Posterior cingulate gyrus (tissue), 11 donors: ENCODE measurements at places on chromosomes 12 and 14.

GRCh38 chr14:100850841-100851585 lies 25.1 kb downstream of the MEG3 start:
- no peak for DNase-seq

DNA sequence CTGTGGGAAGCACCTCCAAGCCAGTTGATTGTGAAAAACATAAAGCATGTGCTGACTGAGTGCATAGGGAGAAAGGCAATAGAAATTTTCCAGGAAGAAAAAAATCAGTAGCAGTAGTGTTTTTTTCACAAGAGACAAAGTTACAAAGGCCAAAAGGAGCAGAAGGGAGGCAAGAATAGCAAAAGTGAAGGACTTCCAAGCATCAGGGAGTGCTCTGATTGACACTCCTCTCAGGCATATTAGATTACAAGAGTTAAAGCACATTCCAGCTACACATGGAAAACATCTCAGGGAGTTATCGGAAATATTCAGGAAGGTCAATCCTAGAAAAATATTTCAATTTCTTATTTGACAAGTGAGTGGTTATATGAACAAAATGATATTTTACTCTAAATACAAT lies 508.0 kb downstream of the MDGA2 start:
- no peak for DNase-seq

DNA sequence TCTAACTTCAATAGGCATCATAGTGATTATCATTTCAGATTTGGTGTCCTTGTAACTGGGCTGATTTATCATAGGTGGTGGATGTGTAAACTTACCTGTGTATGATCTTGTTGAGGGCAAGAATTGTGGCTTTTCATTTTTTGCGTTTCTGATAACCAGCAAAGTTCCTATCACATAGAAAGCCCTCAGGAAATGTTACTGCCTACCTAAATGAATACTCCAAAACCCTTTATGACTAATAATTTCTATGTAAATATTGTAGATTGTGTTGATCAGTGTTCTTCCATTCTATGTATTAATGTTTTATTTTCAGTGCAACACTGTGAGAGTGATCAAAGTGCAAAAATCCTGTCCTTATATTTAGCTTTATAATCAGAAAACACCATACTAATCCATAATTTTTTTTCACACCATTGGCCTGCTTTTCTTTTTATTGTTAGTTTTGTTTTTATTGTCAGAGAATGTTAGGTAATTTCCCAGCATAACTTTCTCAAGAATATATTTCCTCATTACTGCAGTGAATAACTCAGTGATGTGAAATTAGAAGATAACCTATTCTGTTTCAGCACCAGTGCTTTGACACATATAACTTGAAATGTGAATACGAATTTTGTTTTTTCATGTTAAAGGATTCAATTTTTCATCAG lies 94.1 kb downstream of the GPHN start:
- no peak for DNase-seq

- no peak for DNase-seq
Observed at GRCh38 chr14:76901171-76902055, 75.2 kb downstream of the LRRC74A start.

DNA sequence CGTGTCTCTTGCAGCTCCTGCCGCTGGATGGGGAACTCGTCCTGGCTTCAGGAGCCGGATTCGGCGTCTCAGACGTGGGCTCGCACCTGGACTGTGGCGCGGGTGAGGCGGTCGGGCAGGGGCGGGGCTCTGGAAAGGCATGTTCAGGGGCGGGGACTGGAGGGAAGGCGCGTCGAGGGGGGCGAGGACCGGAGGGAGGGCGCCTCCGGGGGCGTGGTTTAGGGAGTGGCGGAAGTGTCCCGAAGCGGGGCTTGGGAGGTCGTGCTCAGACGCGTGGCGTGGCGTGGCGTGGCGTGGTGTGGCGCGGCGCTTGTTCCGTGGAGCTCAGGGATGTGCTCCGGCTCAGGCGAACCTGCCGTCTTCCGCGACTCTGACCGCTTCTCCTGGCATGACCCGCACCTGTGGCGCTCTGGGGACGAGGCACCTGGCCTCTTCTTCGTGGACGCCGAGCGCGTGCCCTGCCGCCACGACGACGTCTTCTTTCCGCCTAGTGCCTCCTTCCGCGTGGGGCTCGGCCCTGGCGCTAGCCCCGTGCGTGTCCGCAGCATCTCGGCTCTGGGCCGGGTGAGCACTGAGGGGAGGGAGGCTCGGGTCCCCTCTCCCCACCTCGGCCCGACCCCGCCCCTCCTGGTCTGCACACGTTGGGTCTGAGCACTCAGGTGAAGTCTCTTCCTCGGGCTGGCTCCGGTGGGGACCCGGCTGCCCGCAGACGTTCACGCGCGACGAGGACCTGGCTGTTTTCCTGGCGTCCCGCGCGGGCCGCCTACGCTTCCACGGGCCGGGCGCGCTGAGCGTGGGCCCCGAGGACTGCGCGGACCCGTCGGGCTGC lies 6.2 kb downstream of the AMN start:
- no peak for DNase-seq

DNA sequence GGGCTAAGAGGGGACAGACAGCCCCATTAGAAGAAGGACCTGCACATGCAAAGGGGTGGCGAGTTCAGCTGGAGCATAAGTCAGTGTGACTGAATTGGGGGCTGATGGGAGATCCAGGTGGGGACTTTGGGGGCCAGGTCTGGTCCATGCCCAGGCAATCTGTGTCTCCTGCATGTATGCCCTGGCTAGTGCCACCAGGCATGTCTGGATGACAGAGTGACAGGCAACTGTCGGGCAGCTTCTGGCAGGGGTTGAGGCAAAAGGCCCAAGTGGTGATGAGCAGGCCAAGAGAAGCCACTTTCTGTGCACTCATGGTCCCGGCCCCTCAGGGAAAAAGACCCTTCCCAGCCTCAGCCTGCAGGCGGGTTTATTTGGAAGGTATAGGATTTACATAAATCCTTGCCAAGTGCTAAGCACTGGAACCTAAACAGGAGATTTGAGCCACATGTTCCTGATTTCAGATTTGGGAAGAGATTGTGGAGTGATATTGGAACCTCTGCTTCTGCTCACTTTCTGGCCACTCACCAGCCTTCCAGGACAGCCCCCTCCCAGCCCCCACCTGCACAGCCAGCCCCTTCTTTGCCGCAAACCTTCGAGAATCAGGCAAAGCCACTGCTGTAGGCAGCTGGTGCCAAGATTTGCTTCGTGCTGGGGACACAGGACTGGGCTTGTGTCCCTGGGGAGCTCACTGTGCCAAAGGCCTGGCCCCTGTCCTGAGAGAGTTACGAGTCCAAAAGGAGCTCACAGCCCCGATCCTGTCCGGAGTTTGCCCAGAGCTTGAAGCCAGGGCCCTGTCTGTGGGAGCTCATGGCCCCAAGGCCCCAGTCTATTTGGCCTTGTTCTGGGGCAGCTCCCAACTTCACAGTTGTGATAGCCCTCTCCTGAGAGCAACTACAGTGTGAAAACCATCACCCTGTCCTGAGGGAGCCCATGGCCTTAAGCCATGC lies 232.5 kb upstream of the RTL1 start:
- DNase-seq, result peak; percentile 67

GRCh38 chr14:77265561-77266335 lies 5.3 kb downstream of the NGB start:
- DNase-seq, result no peak

DNA sequence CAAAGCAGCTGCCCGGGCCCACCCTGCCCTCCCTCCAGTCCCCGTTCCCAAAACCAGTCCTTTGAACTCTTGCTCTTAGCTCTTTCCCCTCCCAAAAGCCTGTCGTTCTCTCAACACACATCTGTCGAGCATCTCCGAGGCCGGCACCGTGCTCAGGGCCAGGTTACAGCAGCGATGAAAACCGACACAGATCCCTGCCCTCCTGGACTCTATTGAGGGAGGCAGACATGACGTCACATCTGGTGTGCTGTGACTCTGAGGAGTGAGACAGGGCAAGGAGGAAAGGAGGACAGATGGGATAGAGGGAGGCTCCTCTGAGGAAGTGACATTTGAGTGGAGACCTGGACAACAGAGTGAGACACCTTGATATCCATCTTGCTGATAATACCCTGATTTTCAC lies 34.6 kb upstream of the PWP1 start:
- DNase-seq, result no peak

DNA sequence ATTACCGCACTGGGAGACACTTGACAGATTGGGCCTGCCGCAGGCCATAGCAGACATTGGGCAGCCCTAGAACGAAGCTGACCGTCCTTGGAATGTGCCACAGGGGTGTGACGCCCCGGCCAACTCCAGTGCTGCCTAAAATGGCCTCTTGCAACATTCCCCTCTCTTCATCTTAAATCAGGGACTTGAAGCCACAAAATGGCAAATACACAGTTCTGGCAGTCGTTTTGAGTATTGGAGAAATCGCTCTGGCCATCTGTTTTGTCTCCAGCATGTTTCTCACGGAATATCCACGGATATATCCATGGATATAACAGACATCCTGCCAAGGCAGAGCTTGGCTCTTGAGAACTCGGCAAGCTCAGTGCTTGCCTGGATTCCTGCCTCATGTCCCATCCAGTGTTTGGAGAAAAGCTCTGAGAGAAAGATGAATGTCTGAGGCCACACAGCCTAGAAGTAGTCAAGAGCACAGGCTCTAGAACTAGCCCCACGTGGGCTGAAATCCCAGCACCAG lies 158.4 kb downstream of the CHST11 start:
- DNase-seq, result no peak

GRCh38 chr12:22255097-22255496 lies 79.4 kb downstream of the ST8SIA1 start:
- DNase-seq, result no peak

DNA sequence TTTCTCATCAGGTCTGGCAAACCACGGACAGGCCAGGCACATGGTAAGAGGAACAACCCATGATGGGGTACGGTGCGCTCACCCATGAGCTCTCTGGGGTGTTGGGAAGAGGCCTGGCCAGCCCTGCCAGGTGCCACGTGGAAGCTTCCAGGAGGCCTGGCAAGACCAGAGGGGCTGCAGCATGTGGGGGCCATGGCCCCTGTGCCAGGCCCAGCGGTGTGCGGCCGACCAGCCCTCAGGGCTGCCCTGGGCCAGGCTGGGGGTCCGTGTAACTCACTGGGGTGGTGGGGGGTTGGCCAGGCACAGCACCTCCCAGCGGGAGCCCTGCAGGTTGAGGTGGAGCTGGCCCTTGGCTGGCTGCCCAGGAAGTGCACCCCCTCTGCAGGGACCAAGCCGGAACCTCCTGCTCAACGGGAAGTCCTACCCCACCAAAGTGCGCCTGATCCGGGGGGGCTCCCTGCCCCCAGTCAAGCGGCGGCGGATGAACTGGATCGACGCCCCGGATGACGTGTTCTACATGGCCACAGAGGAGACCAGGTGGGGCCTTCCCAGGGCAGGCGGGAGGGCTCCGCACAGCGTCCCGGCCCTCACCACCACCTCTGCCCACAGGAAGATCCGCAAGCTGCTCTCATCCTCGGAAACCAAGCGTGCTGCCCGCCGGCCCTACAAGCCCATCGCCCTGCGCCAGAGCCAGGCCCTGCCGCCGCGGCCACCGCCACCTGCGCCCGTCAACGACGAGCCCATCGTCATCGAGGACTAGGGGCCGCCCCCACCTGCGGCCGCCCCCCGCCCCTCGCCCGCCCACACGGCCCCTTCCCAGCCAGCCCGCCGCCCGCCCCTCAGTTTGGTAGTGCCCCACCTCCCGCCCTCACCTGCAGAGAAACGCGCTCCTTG lies 4.9 kb upstream of the CRIP2 start:
- DNase-seq, result no peak

- no peak for DNase-seq
Observed at GRCh38 chr12:69972136-69972535, 147.1 kb downstream of the MYRFL start.

DNA sequence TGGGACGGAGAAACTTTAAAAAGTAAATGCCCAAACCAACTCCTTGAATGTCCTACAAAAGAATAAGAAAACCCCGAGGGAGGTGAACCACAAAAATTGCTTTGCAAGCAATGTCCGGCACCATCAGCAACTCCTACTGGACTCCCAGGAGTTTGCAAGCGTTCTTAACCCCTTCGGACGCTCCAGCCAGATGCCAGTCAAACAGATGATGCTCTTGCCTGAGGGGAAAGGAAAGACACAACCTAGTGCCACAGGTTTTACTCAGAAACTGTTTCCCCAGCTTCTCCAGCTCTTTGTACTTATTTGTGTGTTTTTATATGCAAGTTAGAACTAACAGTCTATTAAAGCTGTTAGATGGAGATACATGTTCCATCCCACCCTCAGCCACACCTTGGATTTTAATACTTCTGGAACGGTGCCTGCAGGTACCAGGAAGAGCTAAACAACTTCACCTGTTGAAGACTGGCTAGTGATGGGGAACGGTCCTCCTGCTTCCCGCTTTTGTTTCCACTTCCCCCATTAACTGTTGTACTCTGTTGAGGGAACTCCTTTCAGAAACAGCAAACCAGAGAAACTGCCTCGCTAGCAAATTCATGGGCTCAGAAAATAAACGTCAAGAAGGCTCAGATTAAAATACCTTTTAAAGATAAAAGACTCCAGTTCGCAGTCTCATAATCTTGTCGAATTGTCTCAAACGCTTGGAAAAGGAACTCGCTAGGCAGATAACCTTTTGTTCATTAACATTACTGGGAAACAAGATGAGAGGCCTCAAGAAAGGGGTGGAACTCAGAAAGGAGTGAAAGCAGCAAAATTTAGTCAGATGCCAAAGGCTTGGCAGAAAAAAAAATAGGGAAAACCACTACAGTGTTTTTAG lies 1.1 kb upstream of the FERMT2 start:
- peak; percentile 16 for DNase-seq

GRCh38 chr12:52837413-52837741 lies 3.3 kb upstream of the KRT79 start:
- DNase-seq, result no peak

DNA sequence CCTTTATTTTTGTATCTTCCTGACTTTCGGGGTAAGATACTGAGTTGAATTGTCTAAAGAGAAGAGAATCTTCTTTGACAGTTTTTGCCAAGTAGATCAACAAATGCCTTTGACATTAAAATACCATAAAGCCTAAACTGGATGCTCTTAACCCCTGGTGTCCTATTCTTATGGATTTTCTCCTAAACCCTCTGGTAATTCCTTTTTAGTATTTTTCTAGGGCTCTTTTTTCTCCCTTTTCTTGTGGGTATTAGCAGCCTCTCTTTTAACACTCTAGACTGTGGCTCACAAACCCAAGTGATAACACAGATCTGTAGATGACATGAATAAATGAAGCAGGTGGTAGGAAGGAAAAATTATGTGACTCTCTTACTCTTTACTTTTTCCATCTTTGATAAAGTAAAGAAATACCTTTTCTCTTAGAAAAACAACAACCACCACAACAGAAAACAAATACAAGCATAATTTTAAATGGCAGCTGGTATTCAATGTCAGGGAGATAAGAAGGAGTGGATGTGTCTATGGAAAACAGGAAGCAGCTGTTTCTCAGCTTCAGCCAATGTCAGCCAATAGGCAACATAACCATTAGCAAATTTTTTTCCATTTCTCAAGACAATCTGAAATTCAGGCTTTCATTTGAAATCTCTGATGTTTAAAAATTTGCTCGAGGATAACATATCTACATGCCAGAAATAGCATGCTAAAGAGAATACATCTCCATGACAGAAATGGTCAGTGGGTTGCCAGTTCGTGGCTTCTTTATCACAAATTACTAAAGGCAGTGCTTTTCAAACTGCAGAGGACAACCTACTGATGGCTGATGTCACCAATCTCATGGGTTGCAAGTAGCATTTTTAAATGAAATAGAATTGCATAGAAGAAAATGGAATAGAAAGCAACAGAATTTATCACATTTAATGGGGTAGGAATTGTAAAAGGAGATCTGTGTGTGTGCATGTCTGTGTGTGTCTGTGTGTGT lies 123.1 kb upstream of the KRR1 start:
- DNase-seq, result no peak
